ENCODE measurements at places on chromosomes 4 and X.

DNA sequence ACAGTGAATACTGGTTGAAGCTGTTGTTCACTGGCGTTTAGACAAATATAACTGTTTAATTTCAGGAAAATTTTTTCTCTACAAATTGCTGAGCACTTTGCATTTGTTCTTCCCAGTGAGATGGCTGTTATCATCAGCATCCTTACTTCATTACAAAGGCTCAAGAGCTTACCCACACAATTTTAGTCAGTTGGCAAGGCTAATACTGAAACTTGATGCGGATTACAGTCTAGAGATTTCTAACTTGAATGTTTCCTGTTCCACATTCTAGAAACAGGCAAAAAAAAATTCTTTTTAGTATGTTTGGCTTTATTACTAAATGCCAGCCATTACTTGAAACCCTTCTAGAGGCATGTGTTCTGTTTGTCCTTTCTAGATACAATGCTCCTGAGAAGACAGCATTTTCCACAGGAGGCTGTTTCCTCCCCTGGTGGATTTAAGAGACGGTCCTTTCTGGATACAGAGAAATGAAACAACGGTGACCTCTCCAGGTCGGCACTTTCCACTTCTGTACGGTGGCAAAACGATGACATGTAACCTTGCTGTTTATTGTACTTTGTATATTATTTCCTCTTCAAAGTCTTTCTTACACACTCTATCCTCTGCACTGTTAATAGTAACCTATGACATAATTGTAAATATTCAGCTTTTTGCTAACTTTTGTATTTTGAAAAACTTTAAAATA lies 80.9 kb downstream of the RFC1 start:
- DNase-seq: no peak

- DNase-seq: no peak
Measured at GRCh38 chr4:140568507-140569306, at the start of gene UCP1. Gene UCP1 (minus strand): TSS chr4:140568961. CDS start chr4:140568729, 232 bp downstream.

GRCh38 chr4:143287572-143287923 lies 49.1 kb upstream of the GAB1 start:
- no peak for DNase-seq

- no peak for DNase-seq
Measured at GRCh38 chr4:152824561-152824960, 44.8 kb downstream of the ARFIP1 start.

DNA sequence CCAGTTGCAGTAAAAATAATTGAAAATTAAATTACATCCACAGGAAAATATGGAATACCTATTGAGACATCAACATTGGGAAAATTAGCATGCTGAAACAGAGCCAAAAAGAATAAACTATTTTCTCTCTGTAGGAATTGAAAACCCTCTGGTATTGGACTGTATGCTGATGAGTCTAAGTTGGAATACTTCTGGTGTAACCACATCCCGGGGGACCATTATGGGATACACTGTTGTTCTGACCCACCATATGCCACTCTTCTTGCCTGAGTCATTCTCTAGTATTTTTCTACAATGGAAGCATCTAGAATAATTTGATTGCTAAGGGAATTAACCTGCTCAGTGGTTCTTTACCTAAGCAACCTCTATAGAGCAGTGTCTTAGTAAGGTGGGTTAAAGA lies 640.7 kb upstream of the AGA start:
- DNase-seq: no peak

- no peak for DNase-seq
Measured at GRCh38 chr4:14167876-14168510, 540.5 kb upstream of the BOD1L1 start.

DNA sequence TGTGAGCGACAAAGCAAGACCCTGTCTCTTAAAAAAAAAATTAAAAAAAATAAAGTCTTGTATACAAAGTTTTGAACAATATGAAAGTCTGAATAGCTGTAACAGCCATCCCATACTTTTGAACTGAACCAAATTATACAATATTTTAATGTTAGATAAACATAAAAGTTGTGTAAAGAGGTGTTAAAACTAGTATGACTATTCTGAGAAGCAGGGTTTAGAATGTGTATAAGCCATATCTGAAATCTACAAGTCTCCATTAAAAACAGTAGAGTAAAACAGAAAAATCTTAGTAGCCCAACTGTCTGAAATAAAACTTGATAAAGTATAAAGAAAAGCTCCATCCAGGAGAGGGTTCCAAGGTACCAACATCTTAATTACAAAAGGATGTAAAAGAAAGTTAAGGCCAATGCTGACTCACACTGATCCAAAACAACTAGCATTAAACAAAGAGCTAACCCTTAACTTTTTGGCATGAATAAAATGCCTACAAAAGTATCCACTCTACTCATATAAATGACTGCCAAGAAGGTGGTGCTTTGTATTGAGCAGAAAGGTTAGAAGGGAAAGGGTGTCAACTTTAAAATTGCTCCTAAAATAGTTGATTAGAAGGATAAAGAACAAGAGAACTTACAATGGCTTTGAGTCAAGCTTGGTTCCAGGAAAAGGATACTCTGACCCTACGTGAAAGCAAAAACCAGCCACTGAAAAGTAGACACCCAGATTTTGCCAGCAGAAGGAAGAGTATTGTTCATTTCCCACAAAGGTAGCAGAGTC lies 18.5 kb downstream of the CNOT6L start:
- no peak for DNase-seq

- DNase-seq: no peak
Measured at GRCh38 chr4:122777846-122778673, 45.6 kb downstream of the BBS12 start.

DNA sequence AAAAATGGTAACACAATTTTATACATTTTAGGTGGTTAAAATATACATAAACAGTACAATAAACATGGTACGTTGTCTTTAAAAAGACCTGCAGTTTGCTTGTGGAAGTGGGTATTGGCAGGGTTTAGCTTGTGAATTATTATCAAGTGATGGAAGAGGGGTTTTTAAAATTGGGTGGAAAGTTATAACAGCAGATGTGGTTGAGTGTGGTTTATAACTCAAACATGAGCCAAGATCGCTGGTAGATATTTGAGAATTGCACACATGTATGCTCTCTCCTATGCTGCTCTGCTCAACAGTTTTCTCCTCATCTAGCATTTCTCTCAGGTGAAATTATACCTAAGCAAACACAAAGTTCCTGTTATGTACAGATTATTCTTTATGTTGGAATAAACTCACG lies 14.0 kb downstream of the EPGN start:
- DNase-seq: no peak

DNA sequence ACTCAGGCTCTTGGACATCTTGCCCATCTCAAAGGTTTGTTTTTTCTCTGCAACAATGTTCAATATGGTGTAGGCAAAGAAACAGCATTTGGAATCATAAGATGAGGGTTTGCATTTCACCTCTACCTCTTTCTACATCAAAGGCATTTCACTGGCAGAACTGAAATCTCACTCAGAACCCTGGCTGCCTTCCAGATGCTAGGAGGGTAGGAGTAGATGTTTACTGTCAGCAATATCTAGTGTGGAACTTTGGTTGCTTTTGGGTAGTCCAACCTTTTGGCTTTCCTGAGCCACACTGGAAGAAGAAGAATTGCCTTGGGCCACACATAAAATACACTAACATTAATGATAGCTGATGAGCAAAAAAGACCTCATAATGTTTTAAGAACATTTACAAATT lies 297.0 kb upstream of the KLF3 start:
- no peak for DNase-seq

- no peak for DNase-seq
Measured at GRCh38 chrX:40727581-40728252, 7.6 kb downstream of the MED14 start.

GRCh38 chr4:118225511-118225910 lies 127.3 kb downstream of the PRSS12 start:
- DNase-seq: no peak

GRCh38 chr4:306551-306961 lies 1.3 kb upstream of the ZNF732 start:
- DNase-seq: no peak

- no peak for DNase-seq
Measured at GRCh38 chr4:56958111-56958517, 19.3 kb downstream of the NOA1 start.

GRCh38 chrX:109873983-109874382 lies 128.9 kb upstream of the TMEM164 start:
- DNase-seq: no peak

GRCh38 chr4:12458621-12459020 lies 1025.5 kb downstream of the RAB28 start:
- DNase-seq: no peak

DNA sequence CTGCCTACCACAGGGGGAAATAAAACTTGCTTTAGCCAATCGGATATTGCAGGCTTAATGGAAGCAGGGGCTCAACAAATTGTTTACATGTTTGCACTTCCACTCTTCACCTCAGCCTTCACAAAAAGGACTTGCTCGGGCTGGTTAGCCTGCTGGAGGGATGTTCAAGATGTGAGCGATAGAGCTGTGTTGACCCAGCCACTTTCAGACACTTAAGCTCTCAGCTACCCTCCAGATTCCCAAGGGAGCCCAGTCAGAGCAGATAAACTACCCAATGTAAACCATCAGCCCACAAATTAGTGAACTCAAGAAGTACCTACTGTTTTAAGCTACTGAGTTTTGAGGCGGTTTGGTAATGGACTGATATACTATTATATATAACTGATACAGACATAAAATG lies 508.4 kb upstream of the FTHL17 start:
- DNase-seq: no peak

- DNase-seq: no peak
Measured at GRCh38 chr4:53543561-53543960, 47.7 kb downstream of the LNX1 start.

- DNase-seq: no peak
Measured at GRCh38 chr4:185468999-185469398, 2.5 kb downstream of the CCDC110 start.

DNA sequence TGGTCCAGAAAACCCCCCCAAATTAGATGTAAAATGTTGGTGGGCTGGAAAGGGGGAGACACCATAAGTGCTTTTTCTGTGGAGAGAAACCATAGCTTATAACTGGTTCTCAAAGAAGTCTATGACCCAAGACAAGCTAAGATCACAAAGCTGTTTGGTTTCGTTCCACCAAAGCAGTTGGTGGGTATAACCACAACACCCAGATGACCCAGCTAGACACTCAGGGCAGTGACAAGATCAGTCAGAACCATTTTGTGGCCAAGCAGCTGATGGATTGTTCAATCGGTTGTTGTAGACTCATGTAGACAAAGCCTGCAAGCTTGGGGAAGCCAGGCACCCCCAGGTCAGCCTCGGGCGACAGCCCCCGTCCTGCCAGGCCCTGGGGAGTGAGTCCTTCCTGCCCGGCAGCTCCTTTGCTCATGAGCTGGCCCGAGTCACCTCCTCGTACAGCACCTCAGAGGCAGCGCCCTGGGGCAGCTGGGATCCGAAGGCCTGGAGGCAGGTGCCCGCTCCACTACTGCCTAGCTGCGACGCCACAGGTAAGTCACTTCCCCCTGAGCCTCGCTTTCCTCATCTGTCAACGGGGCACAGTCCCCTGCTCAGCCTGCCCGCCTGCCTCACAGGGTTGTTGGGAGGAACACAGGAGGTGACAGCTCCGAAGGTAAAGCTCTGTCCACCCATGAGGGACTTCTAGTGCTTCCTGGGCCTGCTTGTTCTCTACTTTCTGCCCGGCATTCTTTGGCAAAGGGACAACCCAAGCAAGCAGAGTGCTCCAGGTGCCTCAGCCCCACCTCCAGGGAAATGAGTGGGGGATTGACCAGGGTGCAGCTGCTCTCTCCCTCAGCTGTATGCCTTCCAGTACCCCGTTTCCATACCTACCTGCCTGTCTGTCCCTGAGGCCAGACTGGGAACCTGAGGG lies 65.2 kb upstream of the MTM1 start:
- no peak for DNase-seq

DNA sequence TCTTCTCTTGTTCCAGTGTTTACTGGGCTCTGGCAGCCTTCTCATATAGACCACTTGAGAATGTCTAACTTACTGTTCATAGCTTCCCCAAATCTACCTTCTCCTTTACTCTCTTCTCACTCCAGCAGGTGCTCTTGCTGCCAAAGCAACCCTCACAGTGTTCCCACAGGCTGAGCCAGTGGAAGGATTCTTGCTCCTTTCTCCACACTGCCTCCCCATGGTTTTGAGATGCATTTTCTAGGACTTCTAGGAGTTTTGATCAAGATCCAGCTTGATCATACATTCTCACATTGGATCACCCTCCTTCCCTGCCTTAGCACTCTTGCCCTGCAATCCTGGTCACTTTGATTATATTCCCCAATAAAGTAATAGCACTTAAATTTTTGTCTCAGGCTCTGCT lies 230.8 kb downstream of the TMEM47 start:
- DNase-seq: no peak

- DNase-seq: no peak
Measured at GRCh38 chrX:120335289-120335688, 24.0 kb upstream of the TMEM255A start.

- no peak for DNase-seq
Measured at GRCh38 chr4:129358571-129358970, 262.6 kb downstream of the C4orf33 start.

DNA sequence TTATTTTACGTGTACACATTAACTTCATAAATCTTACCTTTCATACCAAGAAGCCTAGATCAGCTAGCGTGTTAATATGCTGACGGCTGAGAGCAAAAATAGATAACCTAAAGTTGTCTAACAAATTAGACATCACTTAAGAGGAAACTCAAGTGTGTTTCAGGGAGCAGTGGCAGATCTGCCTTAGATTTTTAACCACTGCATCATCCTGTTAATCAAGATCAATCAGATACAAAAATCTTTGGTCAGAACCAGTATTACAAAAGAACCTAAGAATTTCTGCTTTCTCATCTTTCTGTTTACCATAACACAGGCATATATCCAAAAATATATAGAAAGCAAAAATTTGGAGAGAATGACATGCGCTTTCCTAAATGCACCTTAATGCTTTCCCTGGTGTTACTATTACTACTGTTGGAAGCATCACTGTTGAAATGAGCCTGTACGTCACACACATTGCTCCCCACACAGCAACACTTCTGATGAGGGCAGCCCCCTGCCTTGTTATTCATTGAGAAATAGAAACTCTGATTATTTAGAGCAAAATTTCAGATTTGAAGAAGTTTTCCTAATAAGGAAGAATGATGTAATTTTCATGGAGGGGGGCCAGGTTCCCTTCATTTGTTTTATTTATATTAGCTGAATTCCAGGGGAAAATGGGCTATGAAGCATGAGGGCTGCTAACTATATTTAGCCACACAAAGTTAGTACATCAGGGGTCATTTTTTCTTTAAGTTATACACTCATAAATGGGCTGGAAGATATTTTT lies 152.3 kb downstream of the CBR4 start:
- no peak for DNase-seq
